ENCODE measurements at places on chromosomes 5 and 9.

GRCh38 chr5:152089644-152090043, 165.0 kb upstream of the GLRA1 start:
- no peak overlapping the region for H3K27ac ChIP-seq
- no peak for DNase-seq
- H3K4me3 ChIP-seq, result no peak overlapping the region
- H3K27me3 ChIP-seq, result no peaks in the 10 kb centered on the region
- H3K4me1 ChIP-seq, result no peaks in the 10 kb centered on the region
- H3K36me3 ChIP-seq, result no peaks in the 10 kb centered on the region

- H3K4me3 ChIP-seq, result no peak overlapping the region
- no peak overlapping the region for H3K27ac ChIP-seq
- no peaks in the 10 kb centered on the region for H3K27me3 ChIP-seq
- no peaks in the 10 kb centered on the region for H3K36me3 ChIP-seq
- no peaks in the 10 kb centered on the region for H3K4me1 ChIP-seq
These were observed 107.3 kb upstream of the DAPK1 start for GRCh38 chr9:87390361-87390760.

- H3K27me3 ChIP-seq, result no peaks in the 10 kb centered on the region
- no peak overlapping the region for H3K27ac ChIP-seq
- H3K36me3 ChIP-seq, result no peaks in the 10 kb centered on the region
- DNase-seq, result no peak
These were observed 24.0 kb upstream of the SYNPO start for GRCh38 chr5:150616506-150616905.

GRCh38 chr5:159874263-159874662, 42.0 kb upstream of the ADRA1B start:
- H3K27me3 ChIP-seq, result no peaks in the 10 kb centered on the region
- no peaks in the 10 kb centered on the region for H3K36me3 ChIP-seq
- no peak overlapping the region for H3K27ac ChIP-seq

DNA sequence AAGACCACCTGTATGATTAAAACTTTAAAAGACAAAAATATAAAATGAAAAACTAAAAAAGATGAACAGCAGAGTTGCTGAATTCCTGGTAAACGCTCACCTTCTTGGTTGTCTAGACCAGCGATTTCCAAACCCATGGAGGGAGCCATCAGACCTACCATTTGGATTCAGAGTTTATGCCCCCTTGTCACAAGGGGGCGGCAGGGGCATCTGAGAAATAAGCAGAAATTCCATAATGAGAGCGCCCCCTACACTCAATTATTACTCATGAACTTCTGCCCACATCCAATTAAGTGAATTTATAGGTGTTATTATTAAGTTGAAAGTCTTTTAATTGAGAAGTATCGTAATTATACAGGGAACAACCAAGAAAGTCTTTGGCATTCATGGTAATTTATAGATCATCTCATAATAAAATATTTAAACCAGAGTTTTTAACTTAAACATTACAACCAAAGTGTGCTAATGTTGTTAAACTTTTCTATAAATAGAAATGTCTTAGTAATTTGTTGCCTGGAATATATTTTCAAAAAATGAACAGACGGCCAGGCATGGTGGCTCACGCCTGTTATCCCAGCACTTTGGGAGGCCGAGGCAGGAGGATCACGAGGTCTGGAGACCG, 35.2 kb upstream of the SPATA31C2 start:
- H3K27me3 ChIP-seq, result no peaks in the 10 kb centered on the region
- no peak overlapping the region for H3K4me3 ChIP-seq
- H3K36me3 ChIP-seq, result no peaks in the 10 kb centered on the region
- H3K27ac ChIP-seq, result no peak overlapping the region
- no peaks in the 10 kb centered on the region for H3K4me1 ChIP-seq

GRCh38 chr5:169300468-169301385, at the start of gene SLIT3:
Gene SLIT3, minus strand, starts transcription at chr5:169301139. Its CDS starts 430 bp downstream, at chr5:169300709.
- no peaks in the 10 kb centered on the region for H3K4me1 ChIP-seq
- no peak for DNase-seq
- H3K36me3 ChIP-seq, result no peaks in the 10 kb centered on the region
- no peak within 1 kb of the TSS for H3K27ac ChIP-seq

DNA sequence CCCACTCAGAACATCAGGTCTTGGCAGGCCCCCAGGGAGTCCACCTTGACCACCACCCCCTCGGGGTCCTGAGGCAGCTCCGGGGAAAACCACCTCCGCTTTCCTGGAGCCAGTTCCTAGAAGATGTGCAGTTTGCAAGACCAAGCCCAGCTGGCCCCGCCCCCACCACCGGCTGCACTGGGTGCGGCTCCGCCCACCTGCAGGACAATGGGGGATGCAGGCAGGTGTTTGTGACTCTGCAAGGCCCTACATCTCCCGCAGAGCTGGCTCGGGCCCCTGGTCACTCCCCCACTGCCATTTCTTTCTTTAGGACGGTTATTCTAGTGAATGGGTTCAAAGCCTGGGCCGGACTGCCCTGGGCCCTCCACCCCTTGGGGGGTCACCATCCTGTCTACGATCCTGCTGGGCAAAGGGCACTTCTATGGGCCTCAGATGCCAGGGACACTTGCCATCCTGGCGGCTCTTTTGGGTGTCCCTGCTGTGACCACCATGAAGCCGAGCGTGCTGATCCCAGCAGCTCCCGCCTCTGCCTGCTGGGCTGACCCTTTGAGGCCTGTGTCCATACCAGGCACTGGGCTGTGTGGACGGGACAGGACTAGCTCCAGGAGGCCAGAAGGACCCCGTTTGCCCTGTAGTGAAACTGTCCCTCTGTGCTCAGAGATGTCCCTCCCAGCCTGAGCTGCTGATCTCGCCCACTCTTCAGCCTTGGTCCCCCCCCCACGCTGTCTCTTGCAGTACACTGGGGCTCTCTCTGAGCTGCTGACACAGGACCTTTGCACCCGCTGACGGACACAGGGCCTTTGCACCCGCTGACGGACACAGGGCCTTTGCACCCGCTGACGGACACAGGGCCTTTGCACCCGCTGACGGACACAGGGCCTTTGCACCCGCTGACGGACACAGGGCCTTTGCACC, 5.9 kb upstream of the NACC2 start:
- no peaks in the 10 kb centered on the region for H3K36me3 ChIP-seq
- no peak for DNase-seq
- H3K27me3 ChIP-seq, result no peaks in the 10 kb centered on the region
- H3K4me3 ChIP-seq, result no peak overlapping the region

GRCh38 chr9:137194909-137195308, 5.6 kb downstream of the TPRN start:
- no peak overlapping the region for H3K4me3 ChIP-seq
- no peaks in the 10 kb centered on the region for H3K27me3 ChIP-seq
- H3K36me3 ChIP-seq, result peaks cover 6% of the 10 kb centered on the region
- peaks cover 11% of the 10 kb centered on the region for H3K4me1 ChIP-seq
- no peak overlapping the region for H3K27ac ChIP-seq

DNA sequence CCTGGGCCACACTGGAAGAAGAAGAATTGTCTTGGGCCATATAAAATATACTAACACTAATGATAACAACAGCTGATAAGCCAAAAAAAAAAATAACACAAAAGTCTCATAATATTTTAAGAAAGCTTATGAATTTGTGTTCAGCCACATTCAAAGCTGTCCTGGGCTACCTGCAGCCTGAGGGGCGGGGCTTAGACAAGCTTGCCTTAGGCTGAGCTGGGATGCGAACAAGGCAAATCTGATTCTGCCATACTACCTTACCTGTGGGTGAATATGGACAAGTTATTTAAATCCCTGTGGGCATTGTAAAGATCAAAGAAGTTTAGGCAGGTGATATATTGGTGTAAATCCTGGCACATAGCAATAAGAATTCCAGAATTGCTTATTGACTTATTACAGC, 212.3 kb upstream of the ATP10B start:
- H3K36me3 ChIP-seq, result no peaks in the 10 kb centered on the region
- H3K27me3 ChIP-seq, result no peaks in the 10 kb centered on the region
- no peaks in the 10 kb centered on the region for H3K4me1 ChIP-seq
- DNase-seq, result no peak
- no peak overlapping the region for H3K27ac ChIP-seq

DNA sequence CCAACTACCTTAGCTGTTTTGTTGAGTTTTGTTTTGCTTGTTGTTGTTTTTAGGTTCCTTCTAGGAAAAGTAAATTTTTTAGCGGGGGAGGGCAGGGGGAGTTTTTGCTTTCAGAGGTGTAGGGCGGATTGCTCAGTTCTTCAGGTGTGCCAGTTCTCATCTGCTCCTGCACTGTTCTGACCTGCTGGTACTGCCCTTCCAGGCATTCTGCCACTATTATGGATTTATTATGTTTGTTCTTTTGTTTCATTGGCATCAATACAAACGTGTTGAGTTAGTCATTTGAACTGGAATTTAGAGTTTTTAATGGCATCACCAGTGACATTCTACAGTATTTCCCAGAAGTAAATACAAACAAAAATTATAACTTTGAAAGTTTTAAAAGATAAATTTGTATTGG, 26.0 kb downstream of the ERCC6L2 start:
- H3K27ac ChIP-seq, result no peak overlapping the region
- no peak overlapping the region for H3K4me3 ChIP-seq
- H3K36me3 ChIP-seq, result no peaks in the 10 kb centered on the region

DNA sequence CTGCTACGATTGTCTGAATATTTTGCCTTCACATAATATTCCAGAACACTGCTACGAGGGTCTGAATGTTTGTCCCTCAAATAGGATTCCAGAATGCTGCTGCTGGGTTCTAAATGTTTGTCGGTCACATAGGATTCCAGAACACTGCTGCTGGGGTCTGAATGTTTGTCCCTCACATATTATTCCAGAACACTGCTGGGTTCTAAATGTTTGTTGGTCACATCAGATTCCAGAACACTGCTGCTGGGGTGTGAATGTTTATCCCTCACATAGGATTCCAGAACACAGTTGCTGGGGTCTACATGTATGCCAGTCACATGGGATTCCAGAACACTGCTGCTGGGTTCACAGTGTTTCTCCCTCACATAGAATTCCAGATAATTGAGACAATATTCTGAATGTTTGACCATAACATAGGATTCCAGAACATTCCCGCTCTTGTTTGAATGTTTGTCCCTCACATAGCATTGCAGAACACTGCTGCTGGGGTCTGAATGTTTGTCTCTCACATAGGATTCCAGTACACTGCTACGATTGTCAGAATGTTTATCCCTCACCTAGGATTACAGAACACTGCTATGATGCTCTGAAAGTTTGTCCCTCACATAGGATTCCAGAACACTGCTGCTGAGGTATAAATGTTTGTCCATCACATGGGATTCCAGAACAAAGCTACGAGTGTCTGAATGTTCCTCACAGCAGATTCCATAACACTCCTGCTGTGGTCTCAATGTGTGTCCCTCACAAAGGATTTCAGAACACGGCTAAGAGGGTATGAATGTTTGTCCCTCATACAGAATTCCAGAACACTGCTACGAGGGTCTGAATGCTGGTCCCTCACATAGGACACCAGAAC, 201.8 kb downstream of the FOXD4L6 start:
- H3K4me3 ChIP-seq, result no peak overlapping the region
- no peak overlapping the region for H3K27ac ChIP-seq

- no peaks in the 10 kb centered on the region for H3K27me3 ChIP-seq
- no peaks in the 10 kb centered on the region for H3K36me3 ChIP-seq
- H3K4me3 ChIP-seq, result no peak overlapping the region
- H3K4me1 ChIP-seq, result peaks cover 25% of the 10 kb centered on the region
These were observed 4.8 kb upstream of the SMU1 start for GRCh38 chr9:33081128-33081851.

GRCh38 chr5:117055517-117055916, 480.9 kb upstream of the SEMA6A start:
- H3K36me3 ChIP-seq, result no peaks in the 10 kb centered on the region
- no peaks in the 10 kb centered on the region for H3K4me1 ChIP-seq
- H3K4me3 ChIP-seq, result no peak overlapping the region
- no peak overlapping the region for H3K27ac ChIP-seq

DNA sequence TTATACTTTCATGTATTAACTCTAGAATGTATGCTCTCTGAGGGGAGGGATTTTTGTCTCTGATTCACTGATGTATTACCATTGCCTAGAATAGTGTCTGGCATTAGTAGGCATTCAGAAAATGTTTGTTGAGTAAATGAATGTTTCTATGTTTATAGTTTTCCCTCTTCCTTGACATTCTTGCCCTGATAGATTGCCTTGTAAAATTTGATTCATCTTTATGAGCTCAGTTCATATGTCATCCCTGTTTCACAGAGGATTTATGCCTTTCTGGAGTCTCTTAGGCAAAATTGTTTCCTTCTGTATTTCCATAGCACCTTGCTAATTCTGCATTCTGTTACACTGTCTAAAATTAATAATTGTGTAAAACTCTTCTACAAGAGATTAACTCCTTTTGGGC, 72.3 kb downstream of the RASA1 start:
- H3K36me3 ChIP-seq, result peaks cover 22% of the 10 kb centered on the region
- H3K4me1 ChIP-seq, result no peaks in the 10 kb centered on the region
- H3K27ac ChIP-seq, result peak overlapping the region; percentile 57
- H3K4me3 ChIP-seq, result no peak overlapping the region
- no peak for DNase-seq

DNA sequence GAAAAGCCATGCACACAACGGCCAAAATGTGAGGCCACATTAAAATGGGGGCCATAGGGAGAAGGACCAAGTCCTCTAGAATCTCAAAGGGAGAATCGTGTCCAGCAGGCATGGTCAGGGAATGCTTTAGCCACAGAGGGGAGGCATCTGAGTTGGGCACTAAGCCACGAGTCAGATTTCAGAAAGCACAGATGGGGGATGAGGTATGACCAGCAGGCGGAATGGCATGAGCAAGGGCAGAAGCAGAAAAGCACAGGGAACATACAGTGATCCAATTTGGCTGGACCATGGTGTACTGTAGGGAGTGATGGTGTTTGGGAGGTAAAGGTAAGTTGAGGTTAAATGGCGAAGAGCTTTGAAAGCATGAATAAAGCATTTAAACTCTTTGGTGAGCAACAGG, 214.6 kb downstream of the TLE1 start:
- H3K36me3 ChIP-seq, result no peaks in the 10 kb centered on the region
- H3K27ac ChIP-seq, result no peak overlapping the region
- H3K4me3 ChIP-seq, result no peak overlapping the region
- H3K27me3 ChIP-seq, result no peaks in the 10 kb centered on the region

GRCh38 chr9:126652140-126652582, 38.4 kb downstream of the LMX1B start:
- H3K4me3 ChIP-seq, result no peak overlapping the region
- H3K27me3 ChIP-seq, result peaks cover 7% of the 10 kb centered on the region
- DNase-seq, result no peak
- no peaks in the 10 kb centered on the region for H3K4me1 ChIP-seq

GRCh38 chr5:158812408-158812807, 287.3 kb downstream of the EBF1 start:
- H3K27me3 ChIP-seq, result no peaks in the 10 kb centered on the region
- H3K4me3 ChIP-seq, result no peak overlapping the region
- no peak for DNase-seq
- no peaks in the 10 kb centered on the region for H3K36me3 ChIP-seq

DNA sequence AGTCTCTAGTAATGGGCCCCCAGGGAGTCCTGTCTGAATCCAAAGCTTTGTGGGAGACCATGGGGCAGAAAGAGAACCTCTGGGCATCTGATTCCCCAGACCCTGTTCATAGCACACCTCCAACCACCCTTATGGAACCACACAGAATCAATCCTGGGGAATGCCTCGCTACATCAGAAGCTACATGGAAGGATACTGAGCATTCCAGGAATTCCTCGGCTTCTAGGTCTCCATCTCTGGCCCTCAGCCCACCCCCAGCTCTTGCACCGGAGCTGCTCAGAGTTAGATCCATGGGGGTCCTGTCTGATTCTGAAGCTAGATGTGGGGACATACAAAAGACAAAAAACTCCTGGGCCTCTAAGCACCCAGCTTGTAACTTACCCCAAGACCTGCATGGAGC, 28.4 kb downstream of the VCP start:
- H3K36me3 ChIP-seq, result peaks cover 25% of the 10 kb centered on the region
- no peak for DNase-seq
- H3K27ac ChIP-seq, result no peak overlapping the region
- no peaks in the 10 kb centered on the region for H3K4me1 ChIP-seq

GRCh38 chr5:41735213-41735612, 135.0 kb downstream of the OXCT1 start:
- no peak overlapping the region for H3K4me3 ChIP-seq
- no peak overlapping the region for H3K27ac ChIP-seq
- H3K27me3 ChIP-seq, result no peaks in the 10 kb centered on the region
- peaks cover 27% of the 10 kb centered on the region for H3K36me3 ChIP-seq
- DNase-seq, result no peak
- no peaks in the 10 kb centered on the region for H3K4me1 ChIP-seq

Measured in effector memory CD4-positive, alpha-beta T cell (primary cell).